ENCODE measurements at places on chromosomes 13 and 19. TPM values are rescaled to one million over a fixed set of nuclear protein-coding genes. Genes with fewer than 3 reads are reported as not detected.

The TUBB4A gene
- polyA plus RNA-seq: 37.0 TPM

DNA sequence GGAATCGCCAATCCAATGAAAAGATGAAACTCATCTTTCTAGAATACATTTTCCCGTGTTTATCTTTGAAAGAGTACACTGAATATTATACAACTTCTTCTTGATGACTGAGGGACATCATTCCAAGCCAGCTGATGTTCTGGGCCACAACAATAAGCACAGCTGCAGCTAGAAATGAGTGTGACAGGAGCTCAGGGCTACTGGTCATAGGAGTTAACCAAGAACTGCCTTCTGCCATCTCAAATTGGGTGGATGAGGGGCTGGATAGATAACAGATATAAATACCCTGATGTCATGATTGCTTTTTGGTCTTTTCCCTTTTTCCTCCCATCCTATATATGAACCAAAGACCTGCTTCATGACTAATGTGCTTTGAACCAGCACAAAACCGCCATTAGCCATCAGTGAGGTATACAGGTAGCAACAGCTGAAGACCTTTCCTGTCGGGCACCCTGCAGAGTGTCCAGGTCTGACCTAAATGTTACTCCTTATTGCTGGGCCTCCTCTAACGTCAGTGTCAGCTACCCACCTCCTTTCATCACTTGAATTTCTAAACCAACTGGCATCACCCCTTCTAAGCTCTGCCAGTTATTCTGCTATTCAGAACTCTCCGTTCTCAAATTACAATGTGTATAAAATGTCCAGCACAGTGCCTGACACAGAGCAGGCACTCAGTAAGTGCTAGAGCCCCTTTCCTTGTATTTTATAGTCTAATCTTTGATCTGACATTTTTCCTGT is 178.2 kb downstream of the ENOX1 start:
- DNase-seq: no peak

The CAPNS1 gene
- 592 TPM for polyA plus RNA-seq

DNA sequence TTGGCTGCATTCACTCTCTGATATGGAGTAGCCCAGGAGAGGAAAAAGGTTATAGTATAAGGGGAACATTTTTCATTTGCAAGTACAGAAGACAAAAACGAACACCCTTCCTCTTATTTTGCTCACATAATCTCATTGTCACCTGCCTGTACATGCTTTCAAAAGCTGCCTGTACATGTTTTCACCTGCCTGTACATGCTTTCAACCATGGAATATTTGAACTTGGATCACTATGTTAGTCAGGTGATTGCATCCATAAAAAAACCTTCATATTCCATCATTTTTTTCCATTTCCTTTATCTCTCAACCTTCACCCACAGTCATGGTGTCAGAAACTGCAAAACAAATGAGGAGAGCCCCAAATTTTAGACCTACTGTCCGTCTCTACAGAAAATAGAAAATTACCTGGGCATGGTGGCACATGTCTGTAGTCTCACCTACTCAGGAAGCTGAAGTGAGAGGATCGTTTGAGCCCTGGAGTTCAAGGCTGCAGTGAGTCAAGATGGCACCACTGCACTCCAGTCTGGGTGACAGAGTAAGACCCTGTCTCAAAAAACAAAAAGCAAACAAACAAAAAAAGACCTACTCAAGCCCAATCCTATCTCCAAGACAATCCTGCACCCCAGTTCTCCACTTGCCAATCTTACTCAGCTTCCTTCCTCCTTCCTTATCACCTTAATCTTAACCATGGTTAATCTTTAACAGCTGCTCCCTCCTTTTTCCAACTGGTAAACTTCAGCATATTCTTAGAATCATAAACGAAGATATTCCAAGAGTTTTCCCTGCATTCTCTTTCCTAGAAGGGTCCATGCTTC is 11.6 kb downstream of the IGFL2 start:
- no peak for DNase-seq

GRCh38 chr13:45055902-45056648 is 64.2 kb upstream of the GTF2F2 start:
- no peak for DNase-seq

DNA sequence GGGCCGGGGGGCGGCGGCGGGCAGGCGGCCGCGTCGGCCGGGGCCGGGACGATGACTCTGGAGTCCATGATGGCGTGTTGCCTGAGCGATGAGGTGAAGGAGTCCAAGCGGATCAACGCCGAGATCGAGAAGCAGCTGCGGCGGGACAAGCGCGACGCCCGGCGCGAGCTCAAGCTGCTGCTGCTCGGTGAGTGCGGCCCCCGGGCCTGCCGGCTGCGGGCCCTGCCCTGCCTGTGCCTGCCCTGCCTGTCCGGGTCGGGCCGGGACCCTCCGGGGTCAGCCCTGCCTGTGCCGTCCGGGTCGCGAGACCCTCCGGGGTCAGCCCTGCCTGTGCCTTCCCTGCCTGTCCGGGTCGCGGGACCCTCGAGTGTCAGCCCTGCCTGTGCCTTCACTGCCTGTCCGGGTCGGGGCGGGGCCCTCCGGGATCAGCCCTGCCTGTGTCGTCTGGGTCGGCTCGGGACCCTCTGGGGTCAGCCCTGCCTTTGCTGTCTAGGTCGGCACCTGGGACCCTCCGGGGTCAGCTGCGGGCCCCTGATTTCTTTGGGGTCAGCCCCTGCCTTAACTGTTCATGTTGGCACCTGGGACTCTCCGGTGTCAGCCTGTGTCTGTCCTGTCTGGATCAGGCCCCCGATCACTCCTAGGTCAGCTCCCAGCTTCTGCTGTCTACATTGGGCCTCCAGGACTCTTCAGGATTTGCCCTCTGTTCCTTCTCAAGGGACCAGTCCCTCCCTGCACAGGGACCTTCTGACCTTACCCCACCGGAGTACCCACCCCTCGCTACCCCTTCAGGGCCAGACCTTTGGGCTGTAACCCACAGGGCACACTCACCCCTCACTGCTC is 659 bp downstream of the GNA11 start:
- no peak for DNase-seq

- no peak for DNase-seq
Measured at GRCh38 chr13:111255228-111255790, 65.1 kb upstream of the TEX29 start.

The FCER2 gene
- polyA plus RNA-seq: not detected

DNA sequence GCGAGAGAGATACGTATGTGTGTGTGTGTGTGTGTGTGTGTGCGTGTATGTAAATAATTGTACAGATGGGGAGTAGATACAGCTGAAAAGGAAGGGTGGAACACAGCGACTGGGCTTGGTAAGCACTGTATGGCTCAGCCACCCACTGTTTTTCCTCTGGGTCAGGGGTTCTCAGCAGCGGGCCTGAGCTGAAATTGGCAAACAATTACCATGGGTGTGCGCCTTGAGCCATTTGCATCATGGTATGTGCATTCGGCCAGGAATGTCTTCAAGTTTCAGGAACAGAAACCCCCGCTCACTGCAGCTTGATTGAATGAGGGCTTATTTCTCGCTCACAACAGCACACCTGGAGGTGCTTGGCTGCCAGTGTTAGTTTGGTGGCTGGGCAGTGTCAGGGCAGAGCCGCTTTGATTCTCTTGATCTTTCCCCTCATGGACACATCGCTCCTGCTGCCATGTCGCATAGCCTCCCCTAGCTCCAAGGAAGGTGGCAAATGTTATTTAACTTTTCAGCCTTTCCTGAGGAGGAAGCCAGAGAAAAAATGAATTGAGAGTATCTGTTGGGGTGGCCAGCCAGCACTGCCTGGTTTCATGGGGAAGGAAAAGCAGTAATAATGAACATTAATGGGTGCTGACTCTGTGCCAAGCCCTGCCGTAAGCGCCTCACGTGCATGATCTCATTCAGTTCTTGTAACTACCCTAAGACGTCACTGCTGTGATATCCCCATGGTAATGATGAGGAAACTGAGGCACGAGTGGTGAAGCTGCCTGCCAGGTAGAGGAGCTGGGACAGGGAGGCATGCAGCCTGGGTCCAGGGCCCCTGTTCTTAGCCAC is 126.9 kb downstream of the SIPA1L3 start:
- DNase-seq: no peak

The ZNF222 gene
- 12.2 TPM for polyA plus RNA-seq

DNA sequence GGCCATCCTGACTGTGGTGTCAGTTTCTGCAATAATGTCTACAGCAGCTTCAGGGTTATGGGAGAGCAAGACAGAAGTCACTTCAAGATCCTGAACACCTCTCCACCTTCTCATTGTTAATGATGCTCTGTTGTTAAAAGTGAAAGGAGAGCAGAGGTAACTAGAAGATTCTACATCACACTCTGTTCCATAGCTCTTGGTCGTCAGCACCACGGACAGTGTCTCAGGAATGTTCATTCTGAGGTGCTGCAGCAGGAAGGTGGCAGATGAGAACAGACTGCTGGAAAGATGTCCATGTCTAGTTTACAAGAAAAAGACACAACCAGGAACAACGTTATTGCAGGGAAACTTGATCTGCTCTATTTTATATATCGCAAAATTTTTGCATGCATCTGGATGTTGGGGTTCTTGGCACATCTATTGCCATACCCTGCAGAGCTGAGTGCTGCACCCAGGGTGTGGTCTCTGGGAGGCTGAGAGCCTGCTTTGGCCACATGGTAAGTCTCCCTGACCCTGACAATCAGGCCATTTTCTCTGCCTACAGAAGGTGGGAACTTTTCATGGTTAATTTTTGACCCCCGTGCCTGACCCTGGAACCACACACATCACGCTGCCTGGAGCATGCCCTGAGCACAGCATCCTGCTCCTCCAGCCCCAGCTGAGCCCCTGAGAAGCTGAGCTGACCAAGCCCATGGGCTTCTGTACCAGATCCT is 12.7 kb downstream of the CEACAM21 start:
- DNase-seq: peak; percentile 52

GRCh38 chr19:16051254-16052025 is 24.9 kb upstream of the TPM4 start:
- no peak for DNase-seq

- no peak for DNase-seq
Measured at GRCh38 chr19:42290523-42291434, 11.2 kb upstream of the PRR19 start.

The PALM3 gene
- 30.3 TPM for polyA plus RNA-seq

DNA sequence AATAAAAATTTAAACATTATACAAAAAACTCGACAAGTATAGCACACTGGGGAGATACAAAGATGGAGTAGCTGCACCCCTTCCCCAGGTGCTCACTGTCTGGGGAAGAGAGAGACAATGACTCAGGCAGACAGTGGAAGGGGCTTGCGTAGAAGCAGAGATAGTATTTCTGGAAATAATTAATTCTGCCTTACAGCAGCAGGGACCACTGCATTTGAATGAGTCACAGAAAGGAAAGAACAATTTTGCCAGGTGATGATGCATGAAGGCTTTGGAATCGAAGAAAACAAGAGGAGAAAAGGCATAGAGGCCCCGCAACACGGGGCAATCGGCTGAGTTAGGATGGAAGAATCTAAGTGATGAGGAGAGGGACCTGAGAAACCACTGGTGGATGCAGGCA is 447.4 kb downstream of the EFNB2 start:
- peak; percentile 39 for DNase-seq

DNA sequence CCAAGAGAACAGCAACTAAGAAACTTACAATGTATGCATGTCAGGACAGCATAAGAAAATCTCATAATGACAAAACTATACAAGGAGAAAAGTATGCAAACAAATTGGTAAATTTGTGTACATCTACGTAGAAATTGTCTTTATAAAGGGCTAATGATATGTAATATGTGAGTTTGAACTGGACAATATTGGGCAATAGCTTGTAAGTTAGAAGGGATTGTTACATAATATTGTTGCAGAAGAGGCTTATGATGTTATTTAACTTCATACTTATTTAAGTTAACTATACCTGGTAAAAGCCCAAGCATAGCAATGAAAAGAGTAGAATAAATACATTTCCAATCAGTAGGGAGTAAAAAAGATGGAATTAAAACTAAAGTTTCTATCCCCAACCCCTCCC is 134.0 kb downstream of the MAB21L1 start:
- DNase-seq: no peak

The COX6B1 gene
- polyA plus RNA-seq: 334 TPM

- no peak for DNase-seq
Measured at GRCh38 chr13:112637017-112637801, 49.3 kb upstream of the TUBGCP3 start.

- DNase-seq: no peak
Measured at GRCh38 chr13:35621989-35622388, 145.5 kb upstream of the MAB21L1 start.

DNA sequence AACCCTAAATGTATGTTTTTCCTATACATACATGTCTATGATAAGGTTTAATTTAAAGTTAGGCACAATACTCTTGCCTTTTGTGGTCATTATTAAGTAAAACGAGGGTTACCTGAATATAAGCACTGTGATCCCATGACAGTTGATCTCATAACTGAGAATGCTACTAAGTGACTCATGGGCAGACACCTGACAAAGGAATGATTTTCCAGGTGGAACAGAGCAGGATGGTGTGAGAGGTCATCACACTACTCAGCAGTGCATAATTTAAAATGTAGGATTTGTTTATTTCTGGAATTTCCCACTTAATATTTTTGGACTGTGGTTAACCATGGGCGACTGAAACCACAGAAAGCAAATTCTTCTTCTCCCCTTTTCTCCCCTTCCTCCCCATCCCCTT is 178.9 kb downstream of the UGGT2 start:
- DNase-seq: no peak

GRCh38 chr13:112916296-112916695 is 52.7 kb upstream of the MCF2L start:
- DNase-seq: no peak

GRCh38 chr13:49271264-49271663 is 23.5 kb downstream of the CDADC1 start:
- no peak for DNase-seq

- no peak for DNase-seq
Measured at GRCh38 chr19:13849991-13850909, 26.7 kb upstream of the NANOS3 start.

The VSTM1 gene
- not detected for polyA plus RNA-seq

GRCh38 chr13:73062468-73062867 is 3.7 kb downstream of the KLF5 start:
- no peak for DNase-seq

The RNF225 gene
- polyA plus RNA-seq: not detected

- no peak for DNase-seq
Measured at GRCh38 chr19:2747349-2747748, 7.5 kb upstream of the SLC39A3 start.

The SHANK1 gene
- polyA plus RNA-seq: 4.9 TPM

DNA sequence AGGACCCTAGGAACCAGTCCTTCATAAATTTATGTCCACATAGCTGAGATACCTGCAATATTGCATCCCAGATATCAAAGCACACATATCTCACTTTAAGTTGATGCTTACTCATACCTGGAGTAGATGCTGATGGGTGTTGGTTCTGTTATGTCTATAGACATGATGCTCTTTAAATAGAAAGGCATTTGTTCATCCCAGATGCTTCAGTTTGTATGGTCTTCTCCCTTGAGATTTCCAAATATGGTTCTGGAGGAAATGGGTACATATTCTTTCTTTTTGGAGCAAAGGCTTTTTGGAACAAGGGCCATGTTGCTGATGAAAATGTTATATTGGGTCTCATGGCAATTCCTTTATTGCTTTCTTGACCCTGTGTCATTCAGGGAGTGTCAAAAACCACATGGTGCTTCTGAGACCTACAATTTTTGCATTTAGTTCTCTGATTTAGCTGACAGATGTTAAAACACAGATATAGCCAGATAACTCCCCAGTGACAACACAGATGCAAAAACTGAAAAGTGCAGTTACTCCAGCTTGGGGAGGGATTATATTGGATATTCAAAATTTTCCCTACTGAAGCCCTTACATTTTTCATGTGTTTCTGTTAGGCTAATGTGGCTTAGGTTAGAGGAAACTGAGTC is 211.4 kb downstream of the KCNRG start:
- no peak for DNase-seq
